Stimulated activated CD4-positive, alpha-beta T cell treated with anti-CD3 and anti-CD28 coated beads, TNF-alpha, amount 100 ng/mL, for 1 hour (primary cell): ENCODE measurements at places on chromosomes 4 and X.

DNA sequence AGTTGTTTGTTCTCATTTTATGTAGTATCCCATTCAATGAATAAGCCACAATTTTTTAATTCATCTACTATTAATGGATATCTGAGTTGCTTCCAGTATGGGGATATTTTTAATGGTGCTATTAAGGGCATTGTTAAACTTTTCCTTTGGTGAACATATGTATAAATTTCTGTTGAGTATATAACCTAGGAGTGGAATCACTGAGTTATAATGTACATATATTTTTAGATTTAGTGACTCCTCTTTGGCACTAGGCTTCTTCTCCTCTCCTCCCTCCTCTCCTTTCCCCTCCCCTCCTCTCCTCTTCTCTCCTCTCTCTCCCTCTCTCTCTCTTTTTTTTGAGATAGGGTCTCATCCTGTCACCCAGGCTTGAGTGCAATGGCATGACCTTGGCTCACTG is 26.4 kb downstream of the RBM47 start:
- no peak for DNase-seq

DNA sequence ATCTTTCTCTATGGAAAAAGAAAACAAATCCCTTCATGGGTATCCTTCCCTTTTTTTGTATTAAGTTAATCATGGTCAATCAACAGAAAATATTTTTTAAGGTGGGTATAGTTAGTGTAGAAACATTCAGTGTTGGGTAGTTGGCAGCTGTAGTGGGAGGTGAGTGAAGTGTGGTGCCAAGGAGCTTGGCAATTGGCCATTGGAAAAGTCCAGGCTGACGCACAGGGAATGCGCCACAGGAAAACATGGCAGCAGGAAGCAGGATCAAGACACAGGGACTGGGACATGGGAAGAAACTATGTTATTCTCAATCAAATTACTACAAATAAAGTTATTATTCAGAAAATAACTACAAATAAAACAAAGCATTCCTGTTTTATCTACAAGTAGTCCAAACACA is 20.0 kb downstream of the PALLD start:
- no peak for DNase-seq

- DNase-seq, result no peak
Measured at GRCh38 chr4:168549143-168549542, 52.3 kb downstream of the PALLD start.

- DNase-seq, result no peak
Measured at GRCh38 chrX:109614951-109615350, 10.0 kb downstream of the KCNE5 start.

DNA sequence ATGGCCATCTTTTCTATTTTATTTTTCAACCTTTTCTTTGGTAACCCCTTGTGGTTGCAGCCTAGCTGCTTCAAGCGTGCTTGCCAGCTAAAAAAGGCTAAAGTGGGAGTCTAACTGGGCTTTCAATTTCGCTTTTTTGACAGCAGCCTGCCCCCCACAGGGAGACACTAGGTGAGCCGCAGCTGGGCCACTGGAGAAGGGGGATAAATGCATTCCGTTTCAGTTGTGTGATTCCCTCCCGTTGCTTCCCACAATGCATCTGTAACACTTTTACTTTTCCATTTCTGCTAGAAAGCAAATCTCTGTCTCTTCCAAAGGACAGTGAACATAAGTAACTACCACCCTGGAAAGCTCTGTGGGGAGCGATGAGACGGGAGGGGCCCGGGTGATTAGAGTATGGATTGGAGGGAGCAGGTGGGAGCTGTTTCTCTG is 86.3 kb upstream of the RAPGEF2 start:
- DNase-seq, result no peak

GRCh38 chrX:135531813-135532212 is 11.4 kb downstream of the INTS6L start:
- no peak for DNase-seq

DNA sequence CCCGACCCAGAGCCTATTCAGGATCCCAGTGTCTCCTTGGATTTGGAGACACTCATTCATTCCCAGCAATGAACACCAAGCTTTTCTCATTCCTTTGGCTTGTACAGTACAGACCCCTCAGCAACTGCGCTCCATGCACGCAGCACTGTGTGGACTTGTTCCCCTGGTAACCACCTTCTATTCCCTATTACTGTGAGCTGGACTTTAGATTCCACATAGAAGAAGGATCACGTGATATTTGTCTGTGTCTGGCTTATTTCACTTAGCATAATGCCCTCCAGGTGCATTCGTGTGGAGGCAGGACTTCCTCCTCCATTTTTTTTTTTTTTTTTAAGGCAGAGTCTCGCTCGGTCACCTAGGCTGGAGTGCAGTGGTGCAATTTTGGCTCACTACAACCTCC is 106.4 kb downstream of the PHKA2 start:
- no peak for DNase-seq

GRCh38 chrX:120000490-120001246 is 57.1 kb upstream of the NKAP start:
- no peak for DNase-seq

DNA sequence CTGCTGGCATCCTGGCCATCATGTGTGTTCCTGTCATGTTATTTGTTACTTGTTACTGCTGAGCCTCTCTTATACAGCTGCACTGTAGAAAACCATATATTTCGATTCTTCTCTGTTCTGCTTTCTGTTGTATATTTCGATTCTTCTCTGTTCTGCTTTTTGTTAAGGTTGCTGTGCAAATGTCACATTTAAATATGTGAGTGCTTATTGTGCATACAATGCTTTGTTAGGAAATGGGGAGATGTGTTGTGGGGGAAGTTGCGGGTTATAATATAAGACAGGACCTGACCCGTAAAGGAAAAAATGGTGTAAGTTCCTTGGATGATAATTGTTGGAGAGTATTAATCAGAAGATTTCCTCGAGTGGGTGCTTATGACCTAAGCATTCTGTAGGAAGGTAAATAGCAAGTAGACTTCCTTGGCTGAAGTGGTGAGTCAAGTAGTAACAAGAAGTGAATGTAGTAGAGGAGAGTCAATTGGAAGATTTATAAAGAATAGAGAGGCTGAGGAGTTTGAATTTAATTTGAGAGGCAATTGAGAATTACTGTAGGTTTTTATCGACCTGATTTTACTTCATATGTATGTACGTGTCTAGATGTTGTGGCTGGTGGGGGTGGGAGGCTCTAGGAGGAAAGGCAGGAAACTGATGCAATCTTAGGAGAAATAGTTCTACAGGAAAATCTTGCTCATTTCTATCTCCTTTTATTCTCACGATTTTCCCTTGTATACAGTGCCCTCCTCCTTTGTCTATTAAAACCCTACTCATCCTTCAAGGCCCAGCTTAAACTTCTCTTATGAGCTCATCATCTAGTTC is 8.5 kb downstream of the OGT start:
- no peak for DNase-seq

DNA sequence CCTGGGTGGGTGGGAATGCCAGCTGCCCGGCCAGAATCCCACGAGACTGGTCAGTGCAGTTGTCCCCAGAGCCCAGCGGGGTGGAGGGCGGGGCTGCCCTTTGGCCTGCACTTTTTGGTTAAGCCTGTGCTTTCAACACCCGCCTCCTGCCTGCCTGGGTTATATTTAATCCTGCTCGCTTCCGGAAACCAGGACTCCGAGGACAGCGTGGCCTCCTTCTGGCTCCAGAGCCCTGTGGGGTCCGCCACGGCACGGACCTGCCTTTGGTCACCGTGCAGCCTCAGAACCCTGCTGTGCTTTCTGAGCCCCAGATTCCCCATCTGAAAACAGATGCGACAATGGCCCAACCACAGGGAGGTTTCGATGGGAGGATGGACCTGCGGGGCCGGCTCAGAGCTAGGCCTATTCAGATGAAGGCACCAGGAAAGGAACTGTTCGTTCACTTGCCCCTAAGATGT is 29.4 kb upstream of the KIAA0232 start:
- DNase-seq, result no peak

- DNase-seq, result peak; percentile 0
Measured at GRCh38 chrX:132737743-132738142, 220.7 kb downstream of the HS6ST2 start.

GRCh38 chr4:7742807-7743280 is 196.8 kb downstream of the AFAP1 start:
- no peak for DNase-seq
